ENCODE measurements at places on chromosomes 3 and 15.

- DNase-seq: peak; percentile 58
Observed at GRCh38 chr15:93358166-93359059, 269.4 kb upstream of the RGMA start.

GRCh38 chr15:69997813-69998212 is 99.9 kb downstream of the TLE3 start:
- DNase-seq: peak; percentile 80

DNA sequence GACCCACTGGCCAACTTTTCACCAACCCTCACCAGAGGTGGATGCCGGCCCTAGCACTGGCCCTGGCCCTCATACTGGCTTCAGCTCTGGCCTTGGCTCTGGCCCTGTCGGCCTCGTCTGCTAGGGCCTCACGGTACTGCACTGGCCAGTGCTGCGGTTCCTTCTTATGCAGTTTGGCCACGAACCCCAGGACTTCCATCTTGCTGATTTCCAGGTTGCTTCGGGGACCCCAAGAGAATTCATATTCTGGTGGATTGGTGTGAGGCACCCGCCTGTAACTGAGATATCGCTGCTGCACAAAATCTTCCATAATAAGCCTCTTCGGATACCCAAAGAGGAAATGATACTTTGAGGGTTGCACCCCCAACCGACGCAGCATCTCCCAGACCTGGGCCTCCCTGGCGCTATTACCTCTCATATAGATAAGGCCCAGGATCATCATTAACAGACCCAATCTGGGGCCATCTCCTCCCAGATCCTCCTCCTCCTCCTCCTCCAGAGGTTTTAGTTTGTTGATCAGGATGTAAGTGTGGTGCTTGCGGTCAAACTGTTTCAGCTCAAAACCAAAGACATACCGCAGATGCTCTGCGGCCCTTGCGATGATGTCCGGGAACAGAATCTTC is 883 bp downstream of the MAGEF1 start:
- no peak for DNase-seq

DNA sequence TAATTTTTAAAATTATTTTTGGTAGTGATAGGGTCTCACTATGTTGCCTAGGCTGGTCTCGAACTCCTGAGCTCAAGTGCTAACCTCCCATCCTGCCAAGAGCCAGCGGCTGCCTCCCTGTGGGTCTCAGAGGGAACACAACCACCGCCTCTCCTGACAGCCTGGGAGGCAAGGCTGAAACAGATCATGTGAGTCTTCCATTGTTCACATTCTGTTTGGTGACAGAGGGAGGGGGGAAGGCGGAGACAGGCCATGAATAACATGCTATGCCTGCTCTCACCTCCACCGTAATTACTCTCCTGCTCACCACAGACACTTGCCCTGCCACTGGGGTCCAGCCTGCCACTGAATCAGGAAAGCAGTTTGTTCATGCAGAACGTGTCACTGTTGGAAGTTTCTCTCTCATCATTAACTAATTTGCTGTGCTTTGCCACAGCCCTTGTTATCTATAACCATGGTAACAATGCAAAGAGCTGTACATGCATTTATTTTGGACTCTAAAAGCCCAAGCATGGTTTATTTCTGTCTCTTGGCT is 78.4 kb upstream of the RASGRF1 start:
- peak; percentile 78 for DNase-seq

- no peak for DNase-seq
Observed at GRCh38 chr15:63977119-63977518, 69.2 kb downstream of the DAPK2 start.

DNA sequence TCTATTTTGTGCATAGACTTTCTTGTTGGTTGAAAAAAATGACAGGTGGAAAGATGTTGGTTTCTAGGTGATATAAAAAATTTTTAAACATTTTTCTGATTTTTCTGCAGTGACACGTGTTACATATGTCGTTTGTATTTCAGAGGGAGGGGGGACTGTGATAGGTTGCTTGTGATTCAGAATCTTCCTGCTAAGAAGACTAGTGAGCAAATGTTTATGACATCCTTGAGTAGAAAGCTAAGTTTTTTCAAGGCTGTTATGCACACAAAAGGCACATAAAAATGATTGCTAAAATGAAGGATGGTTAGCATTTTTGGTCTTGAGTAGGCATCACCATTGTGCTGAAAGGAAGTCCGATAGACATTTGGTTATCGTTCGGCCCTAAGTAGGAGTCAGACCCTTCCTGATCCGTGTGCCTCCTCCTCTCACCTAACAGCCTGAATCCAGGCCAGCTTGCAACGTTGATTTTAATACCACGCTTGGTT is 1.5 kb downstream of the ZNF639 start:
- peak; percentile 19 for DNase-seq

GRCh38 chr15:94196531-94196930 is 34.8 kb upstream of the MCTP2 start:
- DNase-seq: no peak

- no peak for DNase-seq
Observed at GRCh38 chr15:95017666-95018328, 786.4 kb downstream of the MCTP2 start.

- DNase-seq: no peak
Observed at GRCh38 chr15:50192926-50193620, 11.1 kb downstream of the SLC27A2 start.

GRCh38 chr15:69744391-69745162 is 292.0 kb downstream of the RPLP1 start:
- no peak for DNase-seq

DNA sequence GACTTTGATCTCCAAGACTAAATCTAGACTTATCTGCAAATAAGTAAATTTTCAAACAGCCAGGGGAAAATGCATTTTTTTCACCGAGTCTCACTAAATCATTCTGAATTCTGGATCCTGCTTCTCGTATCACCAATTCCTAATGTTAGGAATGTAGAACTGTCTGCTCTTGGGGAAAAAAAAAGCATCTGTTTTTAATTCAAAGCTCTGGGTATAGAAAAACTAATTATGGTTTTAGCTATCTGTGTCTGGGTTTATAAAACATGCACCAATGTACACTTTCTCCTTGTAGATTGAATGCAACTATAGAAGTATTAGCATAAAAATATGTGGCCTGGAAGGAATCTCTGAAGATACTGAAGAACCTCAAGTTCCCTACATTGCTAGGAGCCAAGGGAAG is 4.8 kb upstream of the CDAN1 start:
- DNase-seq: no peak

- DNase-seq: no peak
Observed at GRCh38 chr3:53892286-53892637, 603 bp upstream of the SELENOK start.

GRCh38 chr3:8663177-8664061 is 18.8 kb upstream of the SSUH2 start:
- peak; percentile 72 for DNase-seq

- DNase-seq: no peak
Observed at GRCh38 chr15:72472992-72473610, 1.0 kb upstream of the ARIH1 start.

- DNase-seq: no peak
Observed at GRCh38 chr15:42608110-42608531, 32.7 kb downstream of the STARD9 start.

DNA sequence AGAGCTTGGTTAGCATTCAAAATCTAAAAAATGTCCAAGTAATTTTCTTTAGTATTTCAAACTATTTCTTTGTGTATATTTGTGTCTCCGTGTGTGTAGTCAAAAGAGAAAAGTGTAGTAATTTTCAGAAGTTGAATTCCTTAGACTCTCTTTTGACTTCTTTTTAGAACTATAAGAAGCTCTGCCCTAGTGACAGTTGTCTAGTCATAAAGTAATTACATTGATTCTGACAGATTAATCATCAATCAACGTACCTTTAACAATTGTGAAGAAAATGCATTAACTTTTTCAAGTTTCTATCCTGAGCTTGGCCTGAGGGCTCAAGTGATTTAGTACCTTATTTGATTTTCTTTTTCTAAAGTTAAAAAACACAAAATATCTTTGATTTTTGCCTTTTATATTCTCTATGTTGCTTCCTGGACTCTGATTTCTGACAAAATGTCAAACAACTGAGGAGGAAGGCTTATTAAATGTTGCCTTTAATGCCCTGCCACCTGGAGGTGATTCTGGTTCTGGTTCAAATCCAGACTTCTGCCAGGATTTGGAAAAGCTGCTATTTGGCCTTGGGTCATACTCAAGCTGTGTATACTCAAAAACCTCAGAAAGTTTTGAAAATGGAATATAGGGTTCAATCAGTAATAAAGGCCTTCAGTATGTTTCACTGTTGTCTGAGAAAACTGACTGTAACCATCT is 653.6 kb downstream of the NSUN3 start:
- DNase-seq: no peak

DNA sequence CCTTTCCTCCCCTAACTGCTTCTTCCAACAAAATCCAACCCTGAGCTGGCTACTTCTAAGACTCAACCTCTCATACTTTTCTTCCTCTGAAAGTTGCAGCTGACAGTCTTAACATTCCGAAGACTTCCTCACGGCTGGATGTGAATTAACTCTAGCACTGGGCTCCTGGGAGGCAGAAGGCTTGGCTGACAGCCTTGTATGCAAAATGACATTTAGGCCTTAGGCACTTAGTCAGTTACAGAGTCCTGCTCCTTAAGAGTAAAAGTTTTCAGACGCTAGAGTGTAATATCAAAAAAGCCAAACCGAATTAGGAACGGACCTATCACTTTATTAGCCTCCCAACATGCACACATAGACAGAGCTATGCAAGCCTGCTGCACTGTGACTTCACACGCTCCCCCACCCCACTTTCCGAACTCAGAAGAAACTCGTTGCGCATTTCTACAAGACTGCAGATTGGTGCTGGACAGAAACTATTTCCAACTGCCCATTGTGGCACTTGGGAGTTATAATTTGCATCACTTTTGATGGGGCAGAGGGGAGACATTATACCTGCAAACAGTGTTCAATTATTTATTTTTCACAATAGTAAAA is 15.5 kb upstream of the ANXA2 start:
- DNase-seq: no peak

Data from brain (organoid and tissue), 16 donors.